ENCODE measurements at places on chromosomes 5 and 9.
A peak's percentile ranks its signal among the peaks of the same experiment; 100 is the strongest.

DNA sequence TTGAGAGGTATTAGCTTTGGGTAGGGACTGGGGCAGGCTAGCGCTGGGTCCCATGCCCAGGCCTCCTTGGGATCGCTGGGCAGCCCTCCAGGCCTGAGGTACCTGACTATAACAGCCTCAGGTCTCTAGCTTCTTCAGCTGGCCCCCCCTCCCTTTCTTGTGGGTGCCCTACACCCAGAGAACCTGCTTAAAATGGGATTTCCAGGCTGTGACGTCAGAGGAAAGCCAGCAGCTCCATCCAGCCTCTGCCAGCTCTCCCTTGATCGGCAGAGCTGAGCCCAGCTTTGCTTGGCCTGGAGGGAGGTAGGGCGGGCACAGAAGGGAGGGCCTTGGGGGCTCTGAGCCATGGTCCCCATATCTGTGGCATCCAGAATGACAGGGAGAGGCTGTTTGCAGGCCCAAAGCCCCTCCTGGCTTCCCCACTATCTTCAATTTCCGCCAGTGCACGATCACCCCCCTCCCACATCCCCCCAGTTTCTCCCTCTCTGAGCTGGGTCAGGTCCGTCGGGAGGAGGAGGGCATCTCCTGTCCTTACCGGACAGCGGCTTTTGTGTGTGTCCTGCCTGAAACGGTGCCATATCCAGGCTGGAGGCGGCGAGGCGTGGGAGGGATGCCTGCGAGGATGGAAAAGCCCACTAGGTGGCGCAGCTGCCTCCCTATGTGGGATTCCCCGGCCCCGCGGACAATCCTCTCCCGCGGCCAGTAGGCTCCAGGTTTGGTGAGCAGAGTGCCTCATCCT is 10.8 kb downstream of the REEP2 start:
- no peak overlapping the region for H3K27ac ChIP-seq
- no peaks in the 10 kb centered on the region for H3K4me1 ChIP-seq
- DNase-seq, result peak; percentile 94
- no peak overlapping the region for H3K4me3 ChIP-seq

DNA sequence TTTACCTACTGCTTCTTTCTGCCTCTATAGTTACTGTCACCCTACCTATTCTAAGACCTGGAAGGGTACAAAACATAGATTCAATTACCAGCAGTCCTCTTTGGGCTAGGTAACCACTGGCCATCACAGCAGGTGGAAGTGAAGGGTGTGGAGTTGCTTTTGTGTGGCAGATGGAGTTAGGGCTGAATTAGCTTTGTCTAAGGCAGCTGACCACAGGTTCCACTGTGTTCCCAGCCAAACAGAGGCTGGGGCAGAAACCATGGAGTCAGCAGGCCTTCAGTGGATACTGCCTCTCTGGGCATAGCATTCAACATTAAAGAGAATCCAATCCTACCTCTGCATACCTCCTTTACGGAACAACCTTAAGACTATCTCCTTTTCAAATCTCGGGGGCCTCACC is 254.2 kb downstream of the RFX3 start:
- no peaks in the 10 kb centered on the region for H3K4me1 ChIP-seq
- H3K27ac ChIP-seq, result no peak overlapping the region
- no peak for DNase-seq
- peaks cover 36% of the 10 kb centered on the region for H3K36me3 ChIP-seq

DNA sequence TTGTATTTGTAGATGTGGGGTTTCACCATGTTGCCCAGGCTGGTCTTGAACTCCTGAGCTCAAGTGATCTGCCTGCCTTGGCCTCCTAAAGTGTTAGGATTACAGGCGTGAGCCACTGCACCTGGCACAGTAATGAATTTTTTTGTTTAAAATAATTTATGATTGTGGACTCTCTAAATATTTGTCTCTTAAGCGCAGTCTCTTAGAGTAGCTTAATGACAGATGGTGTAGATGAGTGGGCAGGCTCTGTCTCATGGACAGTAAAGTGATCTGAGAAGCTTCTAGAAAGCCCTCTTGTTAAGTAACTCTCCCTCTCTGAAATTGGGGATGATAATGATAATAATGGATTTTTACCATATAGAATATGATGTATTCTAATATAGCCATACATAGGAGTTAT is 47.5 kb upstream of the KIAA1958 start:
- no peaks in the 10 kb centered on the region for H3K4me1 ChIP-seq
- no peaks in the 10 kb centered on the region for H3K36me3 ChIP-seq
- no peaks in the 10 kb centered on the region for H3K27me3 ChIP-seq

DNA sequence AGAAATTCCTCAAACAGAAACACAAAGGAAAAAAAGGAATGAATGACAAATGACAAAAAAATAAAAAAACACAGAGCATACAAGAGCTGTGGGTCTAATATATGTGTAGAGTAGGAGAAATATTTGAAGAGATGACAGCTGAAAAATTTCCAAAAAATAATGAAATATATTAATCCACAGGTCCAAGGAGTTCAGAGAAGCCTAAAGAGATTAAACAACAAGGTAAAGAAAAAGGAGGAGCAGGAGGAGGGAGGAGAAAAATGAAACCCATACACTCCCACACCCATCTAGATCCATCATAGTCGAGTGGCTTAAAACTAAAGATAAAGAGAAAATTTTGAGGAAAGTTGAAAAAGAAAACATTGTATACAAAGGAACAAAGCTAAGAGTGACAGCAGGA is 182.4 kb upstream of the MAP3K1 start:
- H3K27me3 ChIP-seq, result no peaks in the 10 kb centered on the region
- no peaks in the 10 kb centered on the region for H3K36me3 ChIP-seq
- no peaks in the 10 kb centered on the region for H3K4me1 ChIP-seq

DNA sequence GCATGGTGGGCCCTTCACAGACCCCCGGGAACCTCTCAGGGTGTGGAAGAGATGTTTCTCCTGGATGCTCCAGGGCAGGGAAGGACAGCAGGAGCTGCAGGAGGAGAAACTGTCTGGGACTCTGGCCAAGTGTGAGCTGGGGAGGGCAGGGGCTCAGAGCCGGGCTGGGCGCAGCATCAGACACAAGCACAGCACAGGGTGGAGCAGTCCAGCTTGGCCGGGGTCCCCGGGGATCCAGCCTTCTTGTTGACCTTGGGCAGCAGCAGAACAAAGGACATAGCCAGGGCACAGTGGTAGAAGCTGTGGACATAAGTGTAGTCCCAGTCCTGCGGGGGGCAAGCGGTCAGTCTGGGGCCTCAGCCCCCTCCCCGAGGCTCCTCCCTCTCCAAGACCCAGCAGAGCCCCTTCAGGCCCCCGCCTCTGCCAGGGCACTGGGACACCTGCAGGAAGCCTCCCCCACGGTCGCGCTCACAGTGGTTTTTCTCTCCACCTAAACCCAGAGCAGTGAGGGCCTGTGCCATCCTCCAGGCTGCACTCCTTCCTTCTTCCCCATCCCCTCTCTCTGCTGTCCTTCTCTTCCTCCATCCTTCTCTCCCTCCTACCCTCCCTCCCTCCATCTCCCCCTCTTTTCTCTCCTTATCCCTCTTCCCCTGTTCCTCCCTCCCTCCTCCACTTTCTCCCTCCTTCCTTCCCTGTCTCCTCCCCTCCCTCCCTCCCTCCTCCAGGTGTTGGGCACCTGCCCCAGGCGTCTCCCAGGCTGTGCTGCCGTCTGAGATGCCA is 10.1 kb downstream of the MYMK start:
- no peak for DNase-seq
- H3K27me3 ChIP-seq, result no peaks in the 10 kb centered on the region
- H3K36me3 ChIP-seq, result no peaks in the 10 kb centered on the region
- H3K27ac ChIP-seq, result no peak overlapping the region
- no peaks in the 10 kb centered on the region for H3K4me1 ChIP-seq

- no peak for DNase-seq
- H3K4me1 ChIP-seq, result no peaks in the 10 kb centered on the region
- no peak overlapping the region for H3K4me3 ChIP-seq
Observed at GRCh38 chr5:81630684-81631083, 120.2 kb downstream of the SSBP2 start.

- H3K27ac ChIP-seq, result peak overlapping the region; percentile 53
- DNase-seq, result no peak
- no peaks in the 10 kb centered on the region for H3K36me3 ChIP-seq
- no peak overlapping the region for H3K4me3 ChIP-seq
- no peaks in the 10 kb centered on the region for H3K27me3 ChIP-seq
- H3K4me1 ChIP-seq, result no peaks in the 10 kb centered on the region
Observed at GRCh38 chr9:12880406-12881015, 105.7 kb downstream of the LURAP1L start.

DNA sequence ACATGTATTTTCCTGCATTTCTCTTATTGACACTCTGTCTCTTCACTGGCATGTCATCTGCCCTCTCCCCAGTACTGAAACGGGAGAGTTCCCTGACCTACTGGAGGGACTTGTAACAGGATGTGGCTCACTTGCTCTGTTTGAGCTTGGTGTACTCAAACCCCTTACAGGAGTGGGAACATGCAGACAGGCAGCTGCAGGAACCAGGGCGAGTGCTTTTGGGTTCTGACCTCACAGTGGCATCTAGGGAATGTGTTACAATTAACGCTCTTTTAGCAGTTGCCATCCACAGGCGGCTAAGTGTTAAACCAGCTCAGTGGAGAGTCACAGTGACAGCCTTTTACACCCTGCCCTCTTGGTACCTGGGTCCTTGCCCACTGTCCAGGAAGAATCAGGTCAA is 300.3 kb upstream of the GRAMD2B start:
- no peak overlapping the region for H3K27ac ChIP-seq
- H3K4me1 ChIP-seq, result no peaks in the 10 kb centered on the region
- no peak overlapping the region for H3K4me3 ChIP-seq
- no peaks in the 10 kb centered on the region for H3K27me3 ChIP-seq
- no peak for DNase-seq

DNA sequence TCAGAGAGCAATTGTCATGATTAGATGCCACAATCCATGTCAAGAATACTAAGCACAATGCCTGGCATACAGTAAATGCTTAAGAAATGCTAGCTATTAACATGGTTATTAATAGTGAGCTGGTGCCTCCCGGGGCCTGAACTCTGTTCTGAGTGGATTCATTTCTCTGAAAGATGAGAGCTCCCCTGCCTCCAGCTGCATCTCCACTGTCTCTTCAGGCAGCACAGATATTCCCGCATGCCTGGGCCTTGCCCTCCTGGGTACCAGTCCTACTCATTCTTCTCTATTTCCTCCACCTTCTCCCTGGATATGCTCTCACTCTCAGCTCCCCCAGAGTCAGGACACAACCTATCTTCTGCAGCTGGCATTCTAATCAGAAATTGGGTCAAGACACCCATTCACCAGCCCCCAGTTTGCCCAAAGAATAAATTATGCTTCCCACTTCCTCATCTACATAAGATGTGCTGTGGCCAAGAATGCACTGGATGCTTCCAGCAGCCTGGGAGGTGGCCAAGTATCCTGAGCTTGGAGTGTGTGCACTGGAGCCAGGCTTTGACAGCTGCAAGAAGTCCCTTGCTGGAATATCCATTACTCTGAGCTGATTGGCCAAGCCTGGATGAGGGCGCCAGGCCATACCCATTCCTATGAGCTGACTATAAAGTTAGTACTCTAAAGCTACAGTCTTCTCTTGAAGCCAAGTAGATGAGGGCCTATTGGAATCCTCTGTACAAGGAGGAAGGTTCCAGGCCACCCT is 669.0 kb downstream of the ACTL7B start:
- H3K36me3 ChIP-seq, result no peaks in the 10 kb centered on the region
- H3K4me3 ChIP-seq, result no peak overlapping the region
- no peaks in the 10 kb centered on the region for H3K4me1 ChIP-seq
- no peak overlapping the region for H3K27ac ChIP-seq

DNA sequence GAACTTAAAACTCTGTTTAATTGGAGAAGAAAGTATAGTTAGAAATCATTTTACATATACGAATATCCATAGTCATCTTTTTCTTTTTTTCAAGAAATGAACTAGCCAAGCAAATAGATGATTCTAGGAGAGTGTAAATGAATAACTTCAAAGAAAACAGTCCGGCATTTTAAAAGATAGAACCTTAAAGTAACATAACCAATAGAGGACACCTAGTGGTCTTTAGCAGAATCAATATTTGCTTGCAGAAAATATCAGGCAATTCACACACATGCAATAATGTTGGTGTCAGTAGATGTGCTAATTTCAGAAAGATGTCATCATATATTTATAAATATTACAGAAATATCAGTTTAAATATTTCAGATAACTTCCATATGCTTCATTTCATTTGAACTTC is 57.1 kb downstream of the HCN1 start:
- H3K4me3 ChIP-seq, result no peak overlapping the region
- no peaks in the 10 kb centered on the region for H3K4me1 ChIP-seq
- H3K36me3 ChIP-seq, result no peaks in the 10 kb centered on the region
- no peaks in the 10 kb centered on the region for H3K27me3 ChIP-seq

GRCh38 chr5:106392766-106393165 is 1278.0 kb downstream of the EFNA5 start:
- no peak overlapping the region for H3K27ac ChIP-seq
- DNase-seq, result no peak
- peaks cover 4% of the 10 kb centered on the region for H3K4me1 ChIP-seq
- no peaks in the 10 kb centered on the region for H3K27me3 ChIP-seq

GRCh38 chr5:36264202-36264760 is 22.6 kb upstream of the NADK2 start:
- H3K4me3 ChIP-seq, result no peak overlapping the region
- no peaks in the 10 kb centered on the region for H3K27me3 ChIP-seq
- no peaks in the 10 kb centered on the region for H3K36me3 ChIP-seq
- H3K27ac ChIP-seq, result no peak overlapping the region
- no peaks in the 10 kb centered on the region for H3K4me1 ChIP-seq

DNA sequence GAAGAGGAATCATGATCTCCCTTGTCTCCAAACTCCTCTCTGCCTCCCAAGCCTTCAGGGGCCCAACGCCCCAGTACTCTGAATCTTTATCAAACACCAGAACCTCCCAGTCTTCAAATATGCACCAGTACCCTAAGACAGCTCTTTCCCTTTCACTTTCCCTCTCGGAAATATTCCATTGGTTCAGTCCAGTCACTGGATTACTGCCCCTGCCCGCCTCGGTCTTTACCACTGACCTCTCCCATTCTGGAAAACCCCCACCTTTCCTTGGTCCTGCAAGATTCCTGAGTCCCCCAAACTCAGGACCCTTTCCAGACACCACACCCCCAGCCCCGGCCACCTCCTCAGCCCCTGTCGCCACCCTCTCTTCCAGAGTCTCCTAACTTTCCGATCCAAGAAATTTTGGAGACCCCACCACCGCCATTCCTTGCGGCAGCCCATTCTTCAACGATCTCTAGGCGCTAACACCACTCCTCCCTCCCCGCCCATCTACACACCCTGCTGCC is 674 bp downstream of the C5orf15 start:
- H3K27ac ChIP-seq, result peak overlapping the region; percentile 90
- peaks cover 25% of the 10 kb centered on the region for H3K4me1 ChIP-seq
- no peaks in the 10 kb centered on the region for H3K27me3 ChIP-seq
- H3K4me3 ChIP-seq, result peak overlapping the region; percentile 76

- no peak for DNase-seq
- no peak overlapping the region for H3K27ac ChIP-seq
- H3K27me3 ChIP-seq, result no peaks in the 10 kb centered on the region
- no peaks in the 10 kb centered on the region for H3K36me3 ChIP-seq
- H3K4me3 ChIP-seq, result no peak overlapping the region
- no peaks in the 10 kb centered on the region for H3K4me1 ChIP-seq
Observed at GRCh38 chr5:13664377-13664776, 280.1 kb downstream of the DNAH5 start.

DNA sequence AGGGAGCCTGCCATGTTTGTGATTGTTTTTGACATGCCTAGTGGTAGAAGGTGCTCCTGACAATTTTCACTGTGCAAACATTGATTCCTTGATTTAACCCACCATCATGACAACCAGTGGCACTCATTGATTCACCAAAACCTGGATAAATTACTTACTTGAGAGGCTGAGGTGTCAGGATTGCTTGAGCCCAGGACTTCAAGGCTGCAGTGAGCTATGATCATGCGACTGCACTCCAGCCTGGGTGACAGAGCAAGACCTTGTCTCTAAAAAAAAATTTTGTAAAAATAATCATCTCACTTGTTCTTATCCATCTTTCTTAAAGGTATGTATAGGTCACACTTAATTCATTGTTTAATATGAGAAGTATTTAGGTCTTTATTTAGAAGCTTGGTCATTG is 401.3 kb downstream of the ARRDC3 start:
- H3K27ac ChIP-seq, result no peak overlapping the region
- H3K4me3 ChIP-seq, result no peak overlapping the region
- no peaks in the 10 kb centered on the region for H3K4me1 ChIP-seq
- no peak for DNase-seq
- H3K36me3 ChIP-seq, result no peaks in the 10 kb centered on the region
- no peaks in the 10 kb centered on the region for H3K27me3 ChIP-seq
